ENCODE measurements at places on chromosomes 2 and 18.

DNA sequence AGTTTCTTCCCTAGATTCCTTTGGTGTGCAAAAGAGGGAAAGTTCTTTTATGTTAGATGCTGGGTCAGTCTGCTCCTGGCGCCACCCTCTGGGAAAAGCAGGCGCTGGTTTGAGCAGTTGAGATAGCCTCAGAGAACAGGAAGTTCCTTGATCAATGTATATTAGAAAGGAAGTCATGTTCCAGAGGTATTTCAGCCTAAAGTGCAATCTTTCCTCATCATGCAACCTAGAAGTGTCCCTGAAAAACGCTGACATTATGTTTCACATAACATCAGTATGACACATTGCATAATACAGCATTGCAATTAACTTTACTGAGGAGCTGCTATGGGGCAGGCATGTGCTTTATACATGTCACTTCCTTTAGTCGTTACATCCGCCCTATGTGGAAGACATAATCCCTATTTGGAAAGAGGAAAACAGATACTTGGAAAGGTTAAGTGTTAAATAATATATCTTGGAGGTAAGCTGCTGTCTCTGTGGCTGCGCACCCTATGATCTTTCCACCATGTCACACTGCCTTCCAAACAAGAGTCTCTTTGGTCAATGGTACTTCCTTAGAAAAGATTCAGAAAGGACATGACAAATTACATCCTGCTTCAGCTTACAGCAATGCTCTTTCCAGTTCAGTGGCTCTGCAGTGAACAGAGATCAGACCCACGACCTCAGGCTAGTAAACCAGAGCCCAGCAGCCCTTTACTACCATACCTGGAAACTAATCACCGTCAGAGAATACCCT, 369.7 kb downstream of the RAD51AP2 start:
- no peak for DNase-seq

- DNase-seq, result no peak
These were observed 21.6 kb downstream of the STON1 start for GRCh38 chr2:48551548-48551947.

DNA sequence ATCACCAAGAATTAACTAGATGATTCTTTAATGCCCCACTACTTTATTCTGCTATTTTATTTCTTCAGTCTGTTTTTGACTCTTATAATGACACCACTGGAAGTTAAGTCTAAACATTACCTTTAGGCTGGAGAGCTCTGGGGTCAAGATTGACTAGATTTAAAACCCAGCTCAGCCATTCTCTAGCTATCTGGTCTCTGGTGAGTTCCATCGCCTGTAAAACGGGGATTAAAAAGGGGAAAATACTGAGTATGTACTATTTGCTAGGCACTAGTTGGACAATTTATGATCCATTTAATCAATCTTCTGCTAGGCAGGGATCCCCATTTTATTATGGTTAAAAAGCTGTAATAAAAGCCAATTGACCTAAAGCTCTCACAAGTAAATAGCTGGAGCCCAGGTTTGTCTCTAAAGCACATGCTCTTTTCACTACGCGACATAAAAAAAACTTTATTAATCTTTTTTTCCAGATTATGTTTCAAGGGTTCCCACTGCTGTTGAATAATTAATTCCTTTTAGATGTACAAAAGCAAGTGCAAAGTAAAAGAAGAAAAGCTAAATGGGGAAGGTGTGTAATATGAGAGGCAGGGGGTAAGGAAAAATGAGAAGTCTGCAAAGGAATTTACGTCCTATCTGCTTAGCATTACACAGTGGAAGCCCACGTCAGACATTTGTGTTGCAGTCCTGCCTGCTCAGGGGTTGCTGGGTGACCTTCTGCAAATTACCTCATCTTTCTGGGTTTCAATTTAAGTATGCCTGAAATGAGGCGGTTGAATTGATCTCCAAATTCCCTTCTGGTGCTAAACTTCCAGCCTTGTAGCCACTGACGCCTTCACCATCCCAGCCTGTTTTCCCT, 918 bp upstream of the NABP1 start:
- DNase-seq, result peak; percentile 51

- no peak for DNase-seq
These were observed 469.3 kb upstream of the RAB12 start for GRCh38 chr18:8139891-8140406.

DNA sequence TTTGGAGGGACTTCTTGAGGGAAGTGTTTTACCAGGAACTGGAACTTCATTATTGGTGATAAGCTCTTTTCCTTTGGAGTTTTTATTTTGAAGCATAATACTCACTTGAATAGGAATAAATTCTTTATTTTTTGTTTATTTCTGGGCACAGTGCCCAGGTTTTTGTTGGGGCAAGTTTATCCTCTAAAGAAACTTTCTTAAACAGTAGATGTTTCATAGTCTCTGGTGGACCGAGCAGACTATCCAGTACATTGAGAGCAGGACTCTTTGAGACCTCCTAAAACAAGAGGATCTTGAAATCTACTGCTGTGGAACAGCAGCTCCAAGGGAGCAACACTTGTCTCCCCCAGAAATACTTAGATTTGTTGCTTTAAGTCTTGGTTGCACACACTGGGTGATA, 109.4 kb downstream of the PARD3B start:
- no peak for DNase-seq

DNA sequence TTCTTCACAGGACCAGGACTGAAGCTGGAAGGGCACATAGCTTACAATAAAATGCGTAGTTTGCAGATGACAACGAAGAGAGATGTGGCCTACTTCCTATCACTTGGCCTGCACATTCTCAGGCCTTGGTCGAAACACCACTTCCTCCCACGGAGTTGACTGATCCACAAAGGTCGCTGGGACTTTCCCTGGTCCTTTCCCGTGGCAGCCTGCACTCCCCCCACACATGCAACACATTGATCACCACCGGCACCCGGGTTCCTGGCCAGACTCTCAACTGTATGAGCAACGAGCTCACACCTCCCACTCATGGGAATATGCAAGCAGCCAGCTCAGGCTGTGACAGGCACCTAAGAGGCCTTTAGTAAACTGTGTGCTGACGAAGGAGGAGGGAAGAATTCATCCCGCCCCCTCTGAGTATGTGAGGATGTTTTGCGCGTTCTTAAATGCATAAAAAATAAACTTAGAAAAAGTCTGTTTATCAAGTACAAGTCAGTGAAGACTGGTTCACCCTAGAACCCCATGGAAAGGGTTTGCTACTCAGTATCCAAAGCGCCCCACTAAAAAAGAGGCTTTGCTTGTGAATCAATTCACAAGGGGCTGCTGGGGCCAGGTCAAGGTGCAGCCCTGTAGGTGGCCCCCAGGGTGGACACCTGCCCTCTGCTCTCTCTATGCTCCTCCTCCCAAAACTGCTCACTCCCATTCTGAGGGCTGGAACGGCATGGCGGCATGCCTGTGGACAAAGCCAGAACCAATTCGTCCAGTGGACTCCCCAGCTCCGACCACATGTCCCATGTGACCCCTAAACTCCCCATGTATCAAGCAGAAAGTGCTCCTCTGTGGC, 154.3 kb downstream of the EIPR1 start:
- DNase-seq, result no peak

DNA sequence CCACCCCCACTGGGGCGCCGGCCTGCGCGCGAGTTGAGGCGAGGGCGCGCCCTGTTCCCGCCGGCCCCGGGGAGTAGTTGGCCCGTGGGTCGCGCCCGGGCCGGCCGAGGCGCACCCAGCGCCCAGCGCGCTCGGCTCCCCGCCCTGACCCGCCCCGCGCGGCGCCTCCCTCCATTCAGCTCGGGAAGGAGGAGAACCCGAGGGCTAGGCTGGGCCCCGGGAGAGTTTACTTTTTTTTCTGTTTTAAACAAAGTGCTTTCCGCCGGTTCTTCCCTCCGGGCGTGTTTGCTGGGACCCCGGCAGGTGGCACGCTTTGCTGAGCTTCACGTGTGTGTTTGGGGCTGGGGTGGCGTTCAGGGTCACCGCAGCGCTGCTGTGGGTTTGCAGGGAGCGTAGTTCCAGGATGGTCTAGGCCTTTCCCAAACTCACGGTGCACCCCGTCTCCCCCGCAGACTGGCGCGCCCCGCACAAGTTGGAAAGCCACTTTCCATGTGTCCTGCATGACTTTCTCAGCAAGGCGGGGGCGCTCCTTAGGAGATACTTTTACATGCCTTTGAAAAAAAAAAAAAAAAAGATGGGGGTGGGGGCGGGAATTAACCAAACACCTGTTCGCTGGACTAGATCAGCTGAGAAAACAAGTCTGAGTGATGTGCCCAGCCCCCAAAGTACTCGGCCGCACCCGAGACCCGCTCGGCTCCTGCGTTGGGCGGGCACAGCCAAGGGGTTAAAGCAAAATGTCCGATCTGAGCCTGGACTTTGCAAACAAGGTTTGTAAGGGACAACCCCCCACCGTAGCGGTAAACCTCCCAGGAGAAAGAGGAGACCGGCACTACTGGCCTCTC, 825 bp downstream of the ITGA6 start:
- no peak for DNase-seq

DNA sequence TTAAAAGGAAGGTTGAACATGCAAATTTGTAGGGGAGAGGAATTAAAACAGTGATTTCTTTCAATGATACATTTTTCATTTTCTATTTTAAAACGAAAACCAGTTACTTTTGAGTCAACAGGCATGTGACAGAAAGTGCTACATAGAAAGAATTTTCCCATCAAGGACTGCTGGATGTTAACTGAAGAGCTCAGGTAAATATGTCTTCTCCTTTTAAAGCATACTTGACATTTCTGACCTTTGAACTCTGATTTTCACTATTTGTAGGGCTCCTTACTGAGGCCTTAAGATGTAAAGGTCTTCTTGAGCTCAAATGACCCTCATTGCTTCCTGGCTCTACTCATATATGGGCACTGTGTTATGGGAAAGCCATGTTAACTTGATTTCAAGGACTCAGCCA, 32.4 kb downstream of the FIGN start:
- DNase-seq, result no peak

DNA sequence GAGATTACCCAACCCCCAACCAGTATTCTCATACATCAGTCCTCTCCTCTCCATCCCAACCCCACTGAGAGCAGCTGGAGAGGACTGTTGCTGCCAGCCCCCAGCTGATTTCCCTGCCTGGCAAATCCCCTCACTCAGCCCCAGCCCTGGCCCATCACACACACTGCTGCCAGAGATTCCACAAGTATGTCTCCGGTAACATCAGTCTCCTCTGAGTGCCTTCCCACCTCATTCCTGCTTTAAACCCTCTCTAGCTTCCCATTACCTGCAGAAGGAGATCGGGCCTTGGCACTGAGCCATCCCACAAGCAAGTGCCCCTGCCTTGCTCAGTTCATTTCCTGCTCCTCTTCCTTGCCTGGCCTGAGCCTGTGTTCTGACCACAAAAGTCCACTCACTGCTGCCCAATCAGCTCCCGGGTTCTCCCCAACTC, 50.6 kb upstream of the ZFP36L2 start:
- no peak for DNase-seq

- no peak for DNase-seq
These were observed 166.4 kb upstream of the EPB41L3 start for GRCh38 chr18:5710235-5710634.

All from bone marrow (tissue), 2 donors.